CMK (cell line): ENCODE measurements at places on chromosomes 5 and 9.

- DNase-seq: no peak
These were observed 34.0 kb downstream of the B4GALT1 start for GRCh38 chr9:33133186-33133585.

DNA sequence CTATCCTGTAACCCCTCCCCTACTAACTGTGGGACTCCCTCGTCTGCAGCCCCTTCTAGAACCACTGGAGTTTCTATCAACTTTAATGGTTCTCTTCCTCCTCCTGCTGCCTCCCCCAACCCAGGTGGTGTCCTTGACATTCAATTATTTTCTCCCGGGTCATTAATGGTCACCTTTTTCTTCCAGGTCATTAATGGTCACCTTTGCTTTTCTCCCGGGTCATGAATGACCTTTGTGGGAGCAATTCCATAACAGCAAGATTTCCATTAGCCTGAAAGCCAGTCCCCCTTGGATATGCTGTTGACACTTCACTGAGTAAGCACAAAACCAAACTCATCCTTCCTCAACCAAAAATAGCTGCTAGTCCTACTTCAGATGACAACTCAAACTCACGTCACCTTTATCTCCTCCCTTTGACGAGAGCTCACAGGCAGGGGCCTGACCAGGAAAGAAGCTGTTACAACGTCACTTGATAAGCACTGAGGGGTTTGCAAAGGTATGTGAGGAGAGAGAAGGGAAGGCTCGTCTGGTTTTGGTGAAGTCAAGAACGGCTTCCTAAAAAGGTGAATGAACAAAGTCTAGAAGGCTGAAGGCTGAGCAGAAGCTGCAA, 10.9 kb downstream of the CCDC127 start:
- DNase-seq: no peak

DNA sequence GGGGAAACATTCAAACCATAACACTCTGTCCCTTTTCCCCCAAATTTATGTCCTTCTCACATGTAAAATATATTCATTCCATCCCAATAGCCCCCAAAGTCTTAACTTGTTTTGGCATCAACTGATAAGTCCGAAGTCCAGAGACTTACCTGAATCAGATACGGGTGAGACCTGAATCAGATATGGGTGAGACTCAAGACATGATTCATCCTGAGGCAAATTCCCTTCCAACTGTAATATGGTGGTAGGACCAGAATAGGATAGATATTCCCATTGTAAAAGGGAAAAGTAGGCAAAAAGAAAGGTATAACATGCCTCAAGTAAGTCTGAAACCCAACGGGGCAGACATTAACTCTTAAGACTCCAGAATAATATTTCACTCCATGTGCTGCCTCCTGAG, 115.6 kb upstream of the CKMT2 start:
- DNase-seq: no peak

DNA sequence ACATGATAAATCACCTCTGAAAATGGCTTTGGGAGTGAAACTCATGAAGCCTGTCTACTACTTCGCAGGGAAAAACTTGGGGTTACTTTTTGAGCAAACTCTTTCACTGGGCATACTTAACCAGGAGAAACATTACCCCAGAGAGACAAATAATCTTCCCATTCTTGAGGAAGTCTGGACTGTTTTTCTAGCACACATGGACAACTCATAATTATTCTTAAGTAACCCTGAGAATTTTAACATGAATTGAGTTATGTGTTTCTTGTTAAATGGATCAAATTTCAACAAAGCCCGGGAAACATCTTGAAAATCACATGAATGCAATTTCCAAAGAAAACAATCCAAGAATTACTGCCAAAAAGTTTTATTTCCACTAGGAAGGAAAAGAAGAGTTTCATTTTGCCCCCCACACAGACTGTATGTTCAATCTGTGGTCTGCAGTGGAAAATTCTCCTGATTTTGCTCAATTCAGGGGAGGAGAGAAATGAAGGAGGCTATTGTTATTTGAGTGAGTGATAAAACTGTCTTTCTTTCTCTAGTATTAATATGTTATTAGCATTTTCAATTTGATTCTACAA, 564.8 kb upstream of the CLINT1 start:
- no peak for DNase-seq

- DNase-seq: no peak
These were observed 12.8 kb downstream of the FGFR4 start for GRCh38 chr5:177099422-177100093.

- no peak for DNase-seq
These were observed 236.4 kb upstream of the DAB2 start for GRCh38 chr5:39661026-39661779.

- no peak for DNase-seq
These were observed 18.1 kb downstream of the LCN9 start for GRCh38 chr9:135681161-135681560.

DNA sequence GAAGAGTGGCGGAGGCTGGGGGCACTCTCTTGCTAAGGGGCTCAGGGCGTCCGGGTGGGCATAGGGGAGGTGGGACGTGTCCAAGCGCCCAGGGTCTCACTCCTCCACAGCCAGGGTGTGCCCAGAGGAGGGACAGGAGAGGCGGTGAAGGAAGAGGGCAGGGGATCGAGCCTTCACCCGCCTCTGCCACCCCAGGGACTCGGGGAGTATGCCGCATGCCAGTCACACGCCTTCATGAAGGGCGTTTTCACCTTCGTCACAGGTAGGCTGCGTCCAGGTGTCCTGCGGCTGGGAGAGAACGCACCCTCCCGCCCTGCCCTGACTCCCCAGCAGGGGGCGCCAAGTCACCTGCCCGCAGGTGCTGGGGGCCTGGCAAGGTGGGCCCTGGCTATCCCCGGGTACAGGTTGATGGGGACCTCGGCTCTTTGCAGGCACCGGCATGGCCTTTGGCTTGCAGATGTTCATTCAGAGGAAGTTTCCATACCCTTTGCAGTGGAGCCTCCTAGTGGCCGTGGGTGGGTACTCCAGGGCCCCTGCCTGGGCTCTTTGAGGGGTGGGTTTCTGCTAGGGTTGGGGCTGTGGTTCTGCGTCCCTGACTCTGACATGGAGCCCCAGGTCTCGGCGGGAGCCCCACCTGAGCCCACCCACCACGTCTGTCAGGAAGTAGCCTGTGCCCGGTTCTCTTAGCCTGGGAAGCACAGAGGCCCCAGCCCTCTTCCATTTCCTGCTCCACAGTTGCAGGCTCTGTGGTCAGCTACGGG, 552 bp downstream of the TMEM141 start:
- no peak for DNase-seq

DNA sequence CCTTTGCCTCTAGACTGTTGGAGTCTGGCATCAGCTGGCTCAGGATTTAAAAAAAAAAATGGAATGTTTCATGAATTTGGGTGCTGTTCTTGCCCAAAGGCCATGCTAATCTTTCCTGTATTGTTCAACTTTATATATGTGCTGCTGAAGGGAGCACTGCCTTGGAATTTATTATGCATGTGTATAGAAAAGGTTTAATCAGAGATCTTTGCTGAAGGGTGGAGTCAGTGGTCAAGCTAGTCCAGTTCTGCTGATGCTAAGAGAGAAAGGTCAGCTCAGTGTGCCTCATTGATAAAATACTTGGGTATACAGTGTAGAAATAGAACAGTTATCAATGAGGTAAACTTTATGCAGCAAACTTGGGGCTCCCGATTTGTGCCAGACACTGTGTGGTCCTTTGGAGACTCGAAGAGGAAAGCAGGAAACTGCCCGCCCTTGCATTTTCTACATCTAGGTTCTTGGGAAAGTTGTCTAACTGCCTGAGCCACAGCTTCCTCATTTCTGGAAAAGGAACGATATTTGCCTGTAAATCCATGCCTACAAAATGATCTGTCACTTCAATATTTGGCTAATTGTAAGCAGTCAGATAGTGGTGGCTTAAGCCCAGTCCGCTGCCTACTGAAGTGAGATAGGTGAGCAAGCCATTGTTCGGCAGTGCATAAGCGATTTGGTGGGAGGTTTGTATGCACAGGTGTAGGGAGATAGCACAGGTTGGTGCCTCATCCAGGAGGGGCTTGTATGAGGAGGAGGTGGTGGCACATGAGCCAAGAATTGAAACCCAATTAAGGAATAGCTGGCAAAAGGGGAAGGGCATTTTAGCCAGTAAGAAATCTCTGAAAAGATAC, 29.2 kb upstream of the GTF2H2C start:
- DNase-seq: no peak

DNA sequence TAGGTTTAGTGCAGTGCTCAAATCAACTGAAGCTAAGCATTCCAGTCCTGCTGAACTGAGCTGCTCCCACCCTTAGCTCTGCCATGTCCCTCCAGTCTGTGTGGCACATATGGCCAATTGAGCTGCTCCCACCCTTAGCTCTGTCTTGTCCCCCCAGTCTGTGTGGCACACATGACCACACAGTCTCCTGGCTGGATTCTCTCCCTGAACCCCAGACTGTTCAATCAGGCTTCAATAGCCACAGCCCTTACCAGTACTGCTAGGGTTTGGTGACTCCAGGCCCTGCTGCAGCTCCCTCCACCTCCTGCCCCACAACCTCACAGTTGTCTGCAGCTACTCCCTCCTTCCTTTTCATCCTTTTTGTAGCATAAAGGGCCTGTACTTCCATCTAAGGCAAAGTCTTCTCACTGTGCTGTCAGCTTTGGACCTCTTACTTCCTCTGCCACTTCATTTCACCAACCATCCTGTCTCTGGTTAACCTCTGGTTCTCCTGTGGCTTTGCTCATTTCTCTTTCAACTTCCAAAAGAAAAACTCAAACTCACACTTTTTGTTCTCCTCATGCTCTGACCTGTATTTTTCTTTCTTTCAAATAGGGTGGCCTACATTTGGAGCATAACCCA, 50.8 kb downstream of the ADAMTS12 start:
- DNase-seq: no peak

DNA sequence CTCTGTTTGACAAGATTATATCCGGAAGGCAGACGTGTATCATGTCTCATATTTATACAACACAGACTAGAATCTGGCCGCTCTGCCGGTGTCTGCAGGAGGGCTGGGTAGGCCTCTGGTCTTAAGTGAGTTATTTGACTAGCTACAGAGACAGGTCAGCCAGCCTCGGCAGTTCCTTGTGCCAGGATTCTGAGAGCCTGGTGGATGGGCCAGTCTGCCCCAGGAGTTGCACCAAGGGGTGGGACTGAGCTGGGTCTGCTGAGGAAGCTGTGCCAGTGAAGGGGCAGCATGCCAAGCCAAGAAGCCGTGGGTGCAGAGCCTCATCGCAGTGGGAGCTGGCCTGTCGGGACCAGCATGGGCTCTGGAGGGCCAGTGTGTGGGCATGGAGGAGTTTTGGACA, 7.1 kb downstream of the SNX18 start:
- no peak for DNase-seq

DNA sequence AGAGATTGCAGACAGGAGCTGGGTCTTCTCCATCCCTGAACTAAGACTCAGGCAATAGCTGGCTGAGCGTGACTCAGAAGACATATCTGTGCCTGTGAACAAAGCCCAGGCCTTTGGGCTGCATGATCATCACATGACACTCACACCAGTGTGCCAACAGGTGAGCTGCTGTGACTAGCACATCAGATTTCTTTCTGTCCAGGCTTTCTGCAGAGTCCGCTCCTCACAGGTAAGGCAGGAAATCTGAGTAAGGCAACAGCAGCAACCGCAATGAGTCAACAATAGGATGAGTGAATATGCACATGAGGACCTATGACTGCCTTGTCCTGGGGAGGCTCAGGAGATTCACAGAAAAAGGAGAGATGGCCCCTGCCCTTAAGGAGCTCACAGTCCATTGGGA, 293.6 kb downstream of the ACTL7B start:
- DNase-seq: no peak

DNA sequence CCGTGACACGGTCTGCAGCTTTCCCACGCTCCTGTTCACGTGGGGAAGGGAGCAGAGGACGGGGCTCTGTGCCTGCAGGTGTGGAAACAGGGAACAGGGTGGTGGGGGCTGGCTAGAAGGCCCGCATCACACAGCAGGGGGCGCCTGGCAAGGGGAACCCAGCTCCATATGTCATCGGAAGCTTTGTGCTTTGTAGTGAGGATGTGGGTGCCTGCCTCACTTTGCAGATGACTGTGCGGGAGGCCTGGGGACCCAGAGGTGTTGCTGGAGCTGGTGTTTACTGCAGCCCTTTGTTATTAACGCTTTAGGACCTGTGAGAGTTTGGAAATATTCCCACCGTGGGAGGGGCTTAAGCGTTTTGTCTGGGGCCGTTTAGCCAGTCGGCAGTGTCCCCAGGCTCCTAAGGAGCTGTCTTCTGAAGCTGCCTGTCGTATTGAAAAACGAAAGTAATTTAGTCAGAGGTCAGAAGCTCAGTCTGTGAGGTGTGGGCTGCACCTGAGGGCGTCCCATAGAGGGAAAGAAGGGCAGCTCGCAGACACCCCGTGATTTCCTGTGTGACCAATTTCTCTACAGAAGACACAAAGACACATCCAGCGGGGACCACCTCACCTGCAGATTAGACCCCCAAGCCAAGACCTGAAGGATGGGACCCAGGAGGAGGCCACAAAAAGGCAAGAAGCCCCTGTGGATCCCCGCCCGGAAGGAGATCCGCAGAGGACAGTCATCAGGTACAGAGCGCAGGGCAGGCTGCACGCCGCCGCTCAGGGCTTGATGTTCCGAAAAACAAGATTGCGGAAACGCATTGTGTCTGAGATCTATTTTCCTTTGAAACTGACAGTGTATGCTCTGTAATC, 9.1 kb downstream of the MAN1B1 start:
- DNase-seq: no peak

DNA sequence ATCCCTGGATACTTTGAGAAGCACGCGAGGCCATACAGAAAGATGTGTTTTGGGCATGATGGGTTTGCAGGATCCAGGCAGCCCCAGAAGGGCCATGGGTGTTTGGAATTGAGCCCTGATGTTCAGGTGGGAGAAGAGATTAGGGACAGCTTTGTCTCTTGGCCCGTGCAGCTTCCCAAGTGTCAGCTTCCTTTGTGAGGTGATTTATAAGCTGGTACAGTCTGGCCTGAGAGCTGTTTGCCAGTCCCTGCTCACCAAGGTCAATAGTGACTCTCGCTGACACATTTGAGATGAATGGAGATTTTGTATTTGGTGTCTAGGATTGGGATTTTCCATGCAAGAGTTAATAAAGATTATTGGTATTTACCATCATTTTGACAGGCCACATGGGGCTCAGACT, 165.9 kb downstream of the ICE1 start:
- DNase-seq: no peak

DNA sequence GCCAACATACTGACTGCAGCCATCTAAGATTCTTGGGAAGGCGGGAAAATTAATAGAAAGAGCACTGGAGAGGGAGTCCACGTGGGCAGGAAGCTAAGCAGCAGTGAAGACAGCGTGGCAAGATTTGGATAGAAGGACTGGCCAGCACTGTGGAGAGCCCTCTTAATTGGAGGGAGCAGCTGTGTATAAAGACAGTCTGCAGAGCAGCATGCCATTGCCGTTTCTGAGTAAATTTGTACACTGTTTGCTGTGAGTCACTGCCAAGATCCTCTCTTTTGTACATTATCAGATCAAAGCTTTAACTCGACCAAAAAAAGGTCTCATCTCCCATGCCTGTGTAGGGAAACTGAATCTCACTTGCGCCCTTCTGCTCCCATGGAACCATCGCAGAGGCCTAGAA, 45.3 kb downstream of the INSYN2B start:
- no peak for DNase-seq

- DNase-seq: no peak
These were observed 504.5 kb downstream of the NFIB start for GRCh38 chr9:13809401-13809800.
